ENCODE measurements at places on chromosomes 7 and 10.
A peak's percentile ranks its signal among the peaks of the same experiment; 100 is the strongest.

- no peak for DNase-seq
These were observed 147.8 kb upstream of the KLF6 start for GRCh38 chr10:3932597-3933375.

DNA sequence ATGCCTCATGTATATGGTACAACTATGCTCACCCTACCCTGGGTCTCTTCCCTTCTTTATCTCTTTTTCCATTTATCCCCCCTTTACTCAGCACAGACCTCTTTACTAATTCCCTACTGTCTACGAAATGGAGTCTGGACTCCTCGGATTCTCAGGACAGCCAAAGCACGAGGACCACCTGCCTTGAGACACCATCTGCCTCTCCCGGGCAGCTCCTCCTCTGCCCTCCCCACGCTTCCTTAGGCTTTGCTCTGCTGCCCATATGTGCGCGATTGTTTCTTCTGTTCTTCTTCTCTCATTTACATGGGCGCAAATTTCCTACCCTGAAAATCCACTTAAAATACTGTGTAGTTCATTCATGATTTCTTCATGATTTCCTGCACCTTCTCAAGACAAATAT lies 62.7 kb upstream of the STK17A start:
- no peak for DNase-seq

- DNase-seq: no peak
These were observed 31.0 kb downstream of the CYP3A5 start for GRCh38 chr7:99648843-99649242.

GRCh38 chr10:5534051-5534821 lies 9.5 kb downstream of the CALML3 start:
- no peak for DNase-seq

DNA sequence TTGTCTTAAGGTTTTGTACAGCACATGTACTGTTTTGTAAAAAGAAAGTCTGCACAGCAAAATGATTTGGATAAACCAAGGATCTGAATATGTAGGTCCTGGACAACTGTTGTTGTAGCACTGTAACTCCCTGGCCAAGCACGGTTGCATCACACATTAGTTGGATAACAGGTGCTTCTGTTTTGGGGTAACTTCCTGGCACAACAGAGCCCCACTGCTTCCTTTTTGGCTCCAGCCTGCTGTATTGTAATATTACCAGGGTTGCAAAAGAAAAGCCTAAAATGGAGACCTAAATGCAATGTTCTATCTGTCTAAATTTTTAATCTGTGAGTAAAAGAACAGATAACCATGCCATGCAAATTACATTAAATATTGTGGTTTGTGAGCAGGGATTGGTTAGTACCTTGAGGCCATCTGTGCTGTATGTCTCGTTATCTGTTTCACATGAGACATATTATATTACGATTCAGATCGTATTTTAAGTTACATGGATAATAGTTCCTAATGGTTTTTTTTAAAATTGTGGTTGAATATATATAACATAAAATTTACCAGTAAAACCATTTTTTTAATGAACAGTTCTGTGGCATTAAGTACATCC lies 27.5 kb upstream of the WAC start:
- no peak for DNase-seq

GRCh38 chr7:134046594-134047128 lies 80.5 kb upstream of the LRGUK start:
- DNase-seq: no peak

DNA sequence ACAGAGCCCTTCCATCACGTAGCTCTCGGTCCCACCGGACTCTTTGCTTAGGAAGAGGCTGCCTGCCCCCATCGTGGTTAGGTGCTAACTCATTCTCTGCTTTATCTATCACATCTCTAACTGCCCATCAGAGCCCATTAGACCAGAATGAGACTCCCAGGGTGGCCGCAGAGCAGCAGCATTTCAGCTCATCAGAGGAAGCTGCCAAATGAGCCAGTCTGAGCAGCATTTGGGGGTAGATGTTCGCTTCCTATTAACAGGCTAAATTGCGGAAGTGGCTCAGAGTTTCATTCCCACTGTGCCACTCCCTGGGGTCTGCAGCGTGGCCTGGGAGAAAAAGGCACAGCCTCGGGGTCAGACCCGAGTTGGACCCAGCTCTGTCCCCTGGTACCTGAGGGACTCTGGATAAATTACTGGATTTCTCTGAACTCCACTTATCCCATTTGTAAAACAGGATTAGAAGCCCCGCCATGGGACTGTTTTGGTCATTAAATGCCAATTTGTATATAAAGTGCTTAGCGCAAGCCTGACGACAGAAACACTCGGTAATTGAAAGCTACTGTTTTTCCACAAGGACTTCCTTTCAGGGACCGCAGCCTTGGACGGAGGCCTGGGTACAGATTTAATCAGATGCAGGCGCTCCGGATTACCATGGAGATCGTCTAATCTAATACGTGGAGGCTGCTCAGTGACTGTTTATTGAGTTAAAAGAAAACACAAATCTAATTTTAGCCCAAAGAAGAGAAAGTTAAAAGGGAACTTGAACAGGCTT lies 73.8 kb upstream of the PRLHR start:
- DNase-seq: no peak

DNA sequence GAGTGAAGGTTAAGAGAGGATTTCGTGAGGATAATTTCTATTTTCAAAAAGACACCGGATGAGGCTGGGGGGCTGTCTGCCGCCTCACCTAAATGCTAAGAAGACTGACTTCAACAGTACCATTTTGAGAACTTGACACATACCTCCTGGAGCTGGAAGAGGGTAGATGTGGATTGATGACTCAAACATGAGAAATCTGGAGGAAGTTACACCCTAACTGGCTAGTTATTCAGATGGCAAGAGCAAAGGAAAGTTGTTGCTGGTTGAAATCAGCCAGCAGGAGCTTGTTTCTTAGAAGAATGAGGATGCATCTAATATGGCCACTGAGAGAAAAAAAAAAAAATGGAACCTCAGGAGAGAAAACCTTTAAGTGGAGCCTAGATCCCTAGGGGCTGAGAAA lies 76.2 kb upstream of the KIAA1217 start:
- no peak for DNase-seq

- no peak for DNase-seq
These were observed 34.5 kb downstream of the CREB3L2 start for GRCh38 chr7:137967143-137968018.

DNA sequence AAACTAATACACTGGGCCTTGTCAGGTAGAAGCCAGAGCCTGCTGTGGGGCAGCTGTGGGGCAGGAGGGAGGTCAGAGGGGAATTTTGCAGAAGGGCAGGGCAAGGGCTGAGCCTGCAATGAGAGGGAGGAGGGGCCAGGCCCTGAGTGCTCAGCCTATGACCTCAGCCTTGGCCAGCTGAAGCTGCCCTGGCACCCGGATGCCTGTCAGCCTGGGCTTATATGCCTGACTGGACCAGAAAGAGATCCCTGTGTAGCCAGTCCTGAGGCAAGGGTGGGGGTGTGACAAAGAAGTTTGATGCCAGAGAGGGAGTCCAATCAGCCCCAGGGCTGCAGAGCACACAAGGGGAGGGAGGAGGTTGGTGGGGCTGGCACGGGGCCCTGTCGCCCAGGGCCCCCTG lies 22.3 kb upstream of the PRRT4 start:
- DNase-seq: no peak

DNA sequence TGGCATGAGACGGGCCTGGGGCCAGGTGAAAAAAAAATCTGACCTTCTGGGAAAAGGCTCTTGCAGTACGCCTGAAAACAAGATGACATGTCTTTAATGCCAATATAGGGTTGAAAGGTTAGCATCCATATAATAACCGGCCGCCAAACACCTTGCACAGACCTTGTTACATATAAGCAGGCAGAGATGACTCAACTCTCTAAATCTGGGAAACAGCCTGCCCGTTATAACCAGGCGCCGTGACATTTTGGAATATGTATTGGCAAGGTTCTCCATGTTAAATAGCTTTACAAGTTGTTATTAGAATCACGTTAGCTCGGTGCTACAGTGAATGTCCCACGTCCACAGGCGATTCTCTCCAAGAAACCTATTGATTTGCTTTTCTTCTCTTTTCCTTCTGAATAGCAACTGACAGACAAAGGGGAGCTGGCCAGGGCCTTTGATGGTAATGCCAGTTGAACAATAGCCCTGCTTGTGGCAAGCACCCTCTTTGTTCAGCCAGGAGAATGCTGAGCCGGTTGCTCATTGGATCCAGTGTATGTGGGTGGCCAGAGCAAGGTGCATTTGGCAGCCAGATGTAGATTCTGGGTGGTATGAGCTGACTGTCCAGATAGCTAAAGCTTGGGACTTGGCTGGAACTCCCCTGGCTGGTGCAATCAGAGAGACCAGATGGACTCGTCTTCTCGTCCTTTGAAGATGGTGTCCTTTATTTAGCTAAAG lies 80.1 kb upstream of the AUTS2 start:
- no peak for DNase-seq

DNA sequence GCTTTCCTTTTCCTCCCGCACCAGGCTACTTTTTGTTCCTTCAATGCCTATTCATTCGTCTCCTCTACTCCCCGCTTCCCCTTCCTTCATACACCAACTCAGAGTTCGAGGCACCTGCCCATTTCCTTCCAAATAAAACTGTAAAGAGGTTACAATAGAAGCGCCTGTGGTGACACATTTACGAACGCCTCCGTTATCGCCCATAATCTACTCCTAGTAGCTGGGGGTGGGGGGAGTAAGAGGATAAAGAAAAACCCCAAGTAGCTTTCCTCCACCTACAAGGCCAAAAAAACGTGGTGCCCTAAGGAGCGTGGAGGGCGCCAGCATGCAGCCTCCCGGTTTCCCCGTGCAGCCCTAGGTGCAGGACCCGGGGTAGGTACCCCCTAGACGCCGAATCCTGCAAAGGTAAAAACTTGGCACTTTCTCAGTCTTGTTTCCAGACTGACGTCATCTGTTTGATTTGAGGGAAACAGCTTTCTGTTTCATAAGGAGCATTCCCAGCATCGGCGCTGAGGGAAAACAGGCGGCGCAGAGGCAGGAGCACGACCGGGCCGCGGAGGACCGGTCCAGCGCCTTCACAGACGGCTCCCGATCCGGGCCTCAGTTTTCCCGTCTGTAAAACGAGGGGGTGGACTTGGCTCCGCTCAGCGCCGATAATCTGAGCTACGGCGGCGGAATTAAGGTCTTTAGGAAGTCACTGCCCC lies 922 bp downstream of the PPA1 start:
- peak; percentile 47 for DNase-seq

DNA sequence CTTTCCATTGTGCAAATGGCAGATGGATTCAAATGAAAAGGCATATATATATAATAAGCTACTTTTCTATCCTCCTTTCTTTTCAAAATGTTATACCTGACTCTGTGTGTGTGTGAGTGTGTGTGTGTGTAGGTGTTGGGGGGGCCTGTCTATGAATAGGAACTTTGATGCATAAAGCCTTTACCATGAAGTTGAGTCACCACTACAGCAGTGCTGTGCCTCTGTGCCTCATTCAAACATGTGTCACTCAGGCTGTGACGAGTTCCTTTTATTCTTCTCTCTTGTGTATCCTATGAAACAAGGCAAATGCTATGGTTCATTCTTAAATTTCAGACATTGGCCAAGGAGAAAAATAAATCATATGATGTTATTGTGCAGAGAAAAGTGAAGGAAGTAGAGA lies 52.7 kb upstream of the DKK1 start:
- no peak for DNase-seq

- DNase-seq: no peak
These were observed 40.2 kb upstream of the PDLIM1 start for GRCh38 chr10:95330966-95331453.

DNA sequence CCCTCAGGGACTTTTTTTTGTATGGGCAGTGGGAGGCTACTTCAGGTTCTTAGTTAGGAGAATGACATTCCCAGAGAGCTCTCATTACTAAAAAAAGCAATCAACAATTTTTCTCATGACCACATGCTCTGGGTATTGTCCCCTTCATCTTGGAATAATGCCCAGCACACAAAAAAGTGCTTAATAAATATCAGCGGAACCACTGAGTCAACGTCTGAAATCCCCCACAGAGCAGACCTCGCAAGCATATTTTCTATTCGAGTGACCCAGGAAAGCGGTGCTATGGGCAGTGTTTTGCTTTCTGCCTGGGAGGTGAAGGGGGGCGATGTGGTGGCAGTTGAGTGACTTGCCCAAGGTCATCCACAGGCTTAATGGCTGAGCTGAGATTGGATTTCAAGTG lies 493.4 kb upstream of the ZMIZ1 start:
- DNase-seq: no peak

DNA sequence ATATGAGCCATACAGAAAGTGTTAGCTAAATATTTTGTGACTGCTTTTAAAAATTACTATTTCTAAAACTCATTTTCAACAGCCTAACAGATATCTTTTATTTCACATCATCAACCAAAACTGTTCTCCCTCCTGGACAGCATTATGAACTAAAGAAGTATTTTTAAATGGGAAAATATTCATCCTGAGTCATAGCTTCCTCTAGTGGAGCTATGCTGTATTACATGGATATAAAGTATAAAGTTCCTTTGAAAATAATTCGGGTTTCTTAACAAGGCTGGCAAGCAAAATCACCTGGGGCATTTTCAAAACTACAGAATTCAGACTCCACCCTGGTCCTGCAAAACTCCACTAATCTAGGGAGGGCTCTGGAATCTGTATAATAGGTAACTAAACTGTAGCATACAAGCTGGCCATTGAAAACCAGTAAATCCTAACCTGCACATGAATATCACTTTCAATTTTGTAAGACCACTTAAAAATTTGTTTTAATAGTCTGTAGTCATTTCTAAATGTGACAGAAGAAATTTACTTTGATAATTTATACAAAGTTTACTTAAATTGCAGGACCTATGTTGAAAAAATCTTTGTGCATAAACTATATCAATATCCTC lies 53.5 kb downstream of the SCIN start:
- DNase-seq: no peak

DNA sequence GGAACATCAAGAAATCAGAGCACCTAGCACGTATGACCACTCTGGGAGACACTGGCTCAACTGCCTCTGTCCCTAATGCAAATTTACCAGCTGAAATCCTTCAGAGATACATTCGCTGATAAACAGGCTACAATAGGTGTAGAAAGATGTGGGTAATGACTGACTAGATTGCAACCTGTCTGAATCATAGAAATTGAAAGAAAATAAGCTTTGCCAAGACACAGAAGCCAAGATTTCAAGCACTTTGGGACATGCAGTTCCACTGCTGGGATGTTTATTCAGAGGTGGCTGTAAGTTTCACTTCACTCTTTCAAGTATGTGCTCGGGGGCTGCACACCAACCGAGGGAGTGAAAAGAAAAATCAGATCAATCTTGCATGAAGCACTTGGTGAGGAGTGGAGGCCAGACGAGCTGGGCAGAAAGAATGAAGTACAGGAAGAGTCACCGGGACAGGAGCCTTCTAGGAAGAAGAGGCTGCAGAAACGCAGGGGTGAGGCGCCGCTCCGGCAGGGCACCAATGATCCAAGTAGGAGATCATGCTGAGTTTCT lies 276.7 kb downstream of the PARD3 start:
- DNase-seq: no peak

GRCh38 chr10:100829933-100830727 lies 82.6 kb upstream of the SLF2 start:
- DNase-seq: no peak

GRCh38 chr10:99854860-99855259 lies 72.4 kb downstream of the ABCC2 start:
- no peak for DNase-seq

DNA sequence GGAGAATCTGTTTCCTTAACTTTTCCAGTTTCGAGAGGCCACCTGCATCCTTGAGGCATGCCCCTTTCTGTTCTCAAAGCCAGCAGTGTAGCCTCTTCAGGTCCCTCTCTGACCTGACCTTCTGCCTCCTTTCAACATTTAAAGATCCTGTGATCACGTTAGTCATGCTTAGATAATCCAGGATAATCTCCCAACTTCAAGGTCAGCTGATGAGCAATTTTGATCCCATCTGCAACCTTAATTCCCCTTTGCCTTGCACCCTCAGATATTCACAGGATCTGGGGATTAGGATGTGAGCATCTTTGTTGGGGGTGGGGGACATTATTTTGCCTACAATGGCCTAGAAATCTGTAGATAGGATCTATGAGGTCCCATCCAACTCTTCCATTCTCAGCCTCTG lies 8.0 kb downstream of the HKDC1 start:
- no peak for DNase-seq

Data from activated T-cell treated with anti-CD3 and anti-CD28 coated beads for 24 hours (primary cell).